Naive thymus-derived CD4-positive, alpha-beta T cell (primary cell): ENCODE measurements at places on chromosomes 16 and 17. TPM values are rescaled to one million over a fixed set of nuclear protein-coding genes. Genes with fewer than 3 reads are reported as not detected.

The EFNB3 gene
- not detected for total RNA-seq

The ANKFN1 gene
- total RNA-seq: not detected

The EVPL gene
- 0.39 TPM for total RNA-seq

The IL17C gene
- total RNA-seq: not detected

The ABCA6 gene
- 0.24 and 0.25 TPM in 2 replicates for total RNA-seq

The TOM1L2 gene
- total RNA-seq: 73.8 TPM
